ENCODE measurements at places on chromosomes 7 and 10.

DNA sequence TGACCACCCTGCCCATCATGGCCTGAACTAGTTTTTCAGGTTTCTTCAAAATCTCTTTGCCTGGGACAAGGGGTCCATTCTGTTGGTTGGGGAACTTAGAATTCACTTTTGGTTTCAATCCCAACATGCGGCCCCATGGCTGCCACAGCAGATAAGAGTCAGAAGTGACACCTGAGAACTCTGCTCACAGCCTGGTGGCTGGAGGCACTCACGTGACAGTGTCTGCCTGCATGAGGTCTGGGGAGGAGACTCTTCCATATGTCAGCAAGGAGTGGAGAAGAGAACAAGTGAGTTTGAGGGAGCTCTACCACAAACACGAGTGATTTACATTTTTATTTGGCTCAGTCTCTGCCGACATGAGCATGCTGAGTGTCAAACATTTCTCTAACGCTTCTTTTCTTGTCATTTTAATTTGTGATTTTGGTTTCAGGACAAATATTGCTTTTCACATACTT, 370.4 kb downstream of the TNS3 start:
- no peak for DNase-seq

- no peak for DNase-seq
Measured at GRCh38 chr7:20642166-20642565, 26.7 kb downstream of the ABCB5 start.

DNA sequence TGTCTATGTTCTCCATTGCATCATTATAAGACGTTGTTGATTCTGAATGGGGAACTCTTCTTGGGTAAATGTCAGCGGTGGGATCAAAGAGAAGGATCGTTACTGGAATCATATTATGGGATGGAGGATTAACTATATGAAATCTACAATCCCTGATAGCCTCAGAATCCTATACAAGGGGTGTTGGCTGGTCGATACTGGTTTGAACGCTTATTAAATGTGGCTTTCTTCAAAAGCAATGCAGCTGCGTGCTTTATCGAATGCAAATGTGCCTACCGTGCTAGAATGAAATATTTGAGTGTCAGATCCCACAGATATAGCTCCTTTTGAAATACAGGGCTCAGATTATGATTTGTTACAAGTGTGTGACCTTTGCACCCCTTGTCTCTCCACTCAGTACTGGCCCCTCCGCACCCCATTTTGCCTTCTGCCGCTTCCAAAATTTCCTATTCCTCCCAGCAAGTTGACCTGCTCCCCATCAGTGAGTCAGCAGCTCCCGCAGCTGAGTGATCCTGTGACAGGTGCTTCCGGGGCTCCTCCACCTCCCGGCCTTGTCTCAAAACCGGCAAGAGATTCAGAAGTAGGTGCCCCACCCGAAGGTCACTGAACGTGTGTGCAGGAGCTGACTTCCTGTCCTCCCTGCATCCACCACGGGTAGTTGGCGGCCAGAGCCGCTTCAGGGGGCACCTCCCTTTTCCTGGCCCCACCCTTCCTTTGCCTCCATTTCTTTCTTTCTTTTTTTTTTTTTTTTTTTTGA, 76.6 kb downstream of the PTPRE start:
- no peak for DNase-seq

DNA sequence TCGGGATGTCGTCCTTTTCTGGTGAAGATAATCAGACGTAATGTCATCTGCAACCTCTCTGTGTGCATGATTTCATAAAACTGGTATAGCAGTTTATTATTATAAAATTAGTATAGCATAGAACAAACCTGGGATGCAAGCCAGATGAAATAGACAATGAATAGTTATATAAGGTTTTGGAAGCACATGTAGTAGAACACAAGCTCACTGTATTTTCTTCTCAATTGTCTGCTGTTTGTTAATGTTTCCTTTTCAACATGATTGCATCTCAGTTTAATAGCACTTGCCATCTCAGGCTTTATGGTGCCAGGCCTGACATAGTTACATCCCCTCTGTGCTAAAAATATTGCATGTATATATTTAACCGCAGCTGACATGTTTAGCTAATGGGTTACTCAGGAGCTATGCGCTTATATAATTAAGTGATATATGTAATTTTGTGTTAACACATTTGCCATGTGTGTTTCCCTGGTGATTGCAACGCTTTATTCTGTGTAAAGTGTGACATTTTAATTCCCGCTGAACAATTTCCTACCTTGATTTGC, 132.7 kb downstream of the ARID5B start:
- DNase-seq, result no peak

GRCh38 chr7:139271718-139272628, 40.9 kb downstream of the UBN2 start:
- DNase-seq, result no peak

DNA sequence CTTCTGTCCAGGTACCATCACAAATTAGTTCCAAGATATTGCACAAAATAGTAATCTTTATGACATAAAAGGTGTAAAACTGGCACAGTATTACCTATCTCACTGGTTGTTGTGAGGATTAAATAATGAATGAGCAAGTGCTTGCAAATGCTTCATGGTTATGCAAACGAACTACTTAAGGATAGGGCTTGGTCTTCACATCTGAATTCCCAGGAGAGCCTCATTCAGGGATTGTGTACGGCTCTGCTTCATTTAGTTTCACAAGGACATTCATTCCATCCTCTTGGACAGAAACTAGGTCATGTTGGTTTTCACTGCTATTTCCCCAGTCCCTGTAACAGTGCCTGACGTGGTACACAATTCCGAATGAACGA, 12.1 kb downstream of the ABCA13 start:
- DNase-seq, result no peak
